ENCODE measurements at places on chromosomes 5 and 9.

DNA sequence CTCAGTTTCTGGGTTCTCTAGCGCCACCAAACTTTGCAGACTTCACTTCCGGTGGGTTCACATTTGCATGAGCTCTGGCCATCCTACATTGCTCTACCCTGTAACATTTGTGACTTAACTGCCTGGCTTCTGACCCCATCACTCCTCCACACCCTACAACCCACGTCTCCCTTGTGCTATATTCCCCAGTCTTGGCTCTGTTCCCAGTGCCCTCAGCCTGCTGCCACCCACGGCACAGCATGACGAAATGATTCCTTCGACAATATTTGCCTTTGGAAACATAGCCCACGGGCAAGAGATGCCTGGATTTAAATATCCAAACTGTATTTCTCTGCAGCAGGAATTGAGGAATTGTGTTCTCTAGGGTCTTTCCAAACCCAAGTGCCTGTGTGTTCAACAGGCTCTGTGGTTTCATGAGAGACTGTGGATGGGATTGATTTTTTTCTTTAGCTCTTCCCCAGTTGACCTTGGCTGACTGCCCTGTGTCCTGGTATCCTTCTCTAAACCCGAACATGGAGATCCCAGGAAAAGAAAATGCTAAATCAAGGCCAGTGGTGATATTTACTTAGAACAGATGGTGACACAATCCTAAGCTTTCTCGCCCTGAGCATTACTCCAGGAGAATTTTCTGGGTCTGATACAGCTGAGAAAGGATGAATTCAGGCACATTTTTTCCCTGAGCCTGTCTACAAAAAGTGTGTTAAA is 44.4 kb upstream of the GRIA1 start:
- DNase-seq = no peak

GRCh38 chr5:54385994-54386393 is 69.5 kb upstream of the HSPB3 start:
- no peak for DNase-seq

GRCh38 chr9:73067074-73067473 is 84.6 kb upstream of the ANXA1 start:
- DNase-seq = no peak

GRCh38 chr9:3903273-3903672 is 377.5 kb upstream of the RFX3 start:
- no peak for DNase-seq

DNA sequence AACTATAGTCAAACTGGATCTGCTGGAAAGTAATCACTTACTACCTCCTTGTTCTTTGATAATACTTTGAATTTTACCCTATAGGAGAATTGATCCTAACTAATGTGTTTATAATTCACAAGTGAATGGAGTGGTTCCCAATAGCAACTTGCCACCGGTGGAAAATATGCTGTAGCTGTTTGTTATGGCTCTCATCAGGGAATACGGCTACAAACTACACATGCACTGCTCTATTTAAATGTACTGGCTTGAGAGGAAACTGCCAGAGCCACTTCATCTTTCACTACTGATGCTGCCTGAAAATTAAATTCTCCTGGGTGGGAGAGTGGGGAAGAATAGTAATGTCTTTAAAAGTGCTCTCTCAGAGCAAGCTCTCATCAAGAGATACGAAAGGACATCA is 448.5 kb upstream of the GRAMD2B start:
- no peak for DNase-seq

- DNase-seq = no peak
These were observed at the start of gene SPINK7 for GRCh38 chr5:148312153-148312552. SPINK7 (plus strand) TSS chr5:148312423; CDS start chr5:148312484, 61 bp downstream.

Measured in inflammatory macrophage treated with lipopolysaccharide for 4 hours (primary cell).